ENCODE measurements at places on chromosomes 4 and X.

GRCh38 chr4:3746701-3747580 is 19.2 kb upstream of the ADRA2C start:
- no peak for DNase-seq

DNA sequence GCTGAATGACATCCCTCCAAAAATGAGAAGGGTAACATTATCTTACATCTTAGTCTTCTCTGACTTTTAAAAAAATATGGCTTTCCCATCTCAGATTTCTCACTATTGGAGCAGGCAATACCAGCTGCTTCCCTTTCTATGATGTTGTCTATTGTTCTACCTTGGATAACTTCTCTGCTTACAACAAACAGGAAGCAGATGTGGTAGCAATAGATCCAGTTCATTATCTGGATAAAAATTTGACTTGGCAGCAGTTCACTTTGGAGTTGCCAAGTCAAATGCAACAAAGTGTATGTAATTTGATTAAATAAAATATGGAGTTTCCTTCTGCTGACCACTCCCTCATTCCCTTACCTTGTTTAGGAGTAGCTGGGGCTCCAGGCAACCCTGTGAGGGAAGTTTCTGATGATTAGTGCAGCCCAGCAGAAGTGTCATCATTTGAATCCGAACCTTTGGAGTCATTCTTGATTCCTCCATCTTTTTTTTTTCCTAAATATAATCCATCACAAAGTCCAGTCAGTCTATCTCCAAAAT is 72.0 kb upstream of the GPRIN3 start:
- DNase-seq, result no peak

DNA sequence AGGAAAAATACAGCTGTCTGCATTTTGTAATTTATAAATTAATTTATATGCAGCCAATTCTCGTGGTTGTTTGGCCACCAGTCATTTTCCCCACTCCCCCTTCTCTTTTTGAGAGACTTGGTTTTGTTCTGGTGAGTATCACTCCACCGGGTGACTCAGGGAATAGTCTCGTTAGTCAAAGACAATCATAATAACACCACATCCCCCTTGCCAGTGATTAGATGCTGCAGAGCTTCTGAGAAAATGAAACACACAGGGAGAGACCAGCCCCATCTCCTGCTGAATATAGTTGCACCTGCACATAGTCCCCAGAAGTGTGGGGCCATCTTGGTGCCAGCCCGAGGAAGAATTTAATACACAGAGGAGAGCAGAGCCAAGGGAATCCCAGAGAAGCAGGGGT is 8.0 kb upstream of the FNIP2 start:
- DNase-seq, result no peak

GRCh38 chrX:105219454-105220401 is 766 bp downstream of the TEX13A start:
- DNase-seq, result no peak
